ENCODE measurements at places on chromosomes 13 and 19. TPM values are rescaled to one million over a fixed set of nuclear protein-coding genes. Genes with fewer than 3 reads are reported as not detected.
A peak's percentile ranks its signal among the peaks of the same experiment; 100 is the strongest.

Gene ZNF625
- 4.6 TPM for total RNA-seq

Gene ZNF540
- total RNA-seq, result 1.2 TPM

Gene TSSK6
- total RNA-seq, result 3.6 TPM

Gene NUCB1
- total RNA-seq, result 180 TPM

Gene PPP1R12C
- total RNA-seq, result 82.6 TPM

Gene TEX101
- not detected for total RNA-seq

DNA sequence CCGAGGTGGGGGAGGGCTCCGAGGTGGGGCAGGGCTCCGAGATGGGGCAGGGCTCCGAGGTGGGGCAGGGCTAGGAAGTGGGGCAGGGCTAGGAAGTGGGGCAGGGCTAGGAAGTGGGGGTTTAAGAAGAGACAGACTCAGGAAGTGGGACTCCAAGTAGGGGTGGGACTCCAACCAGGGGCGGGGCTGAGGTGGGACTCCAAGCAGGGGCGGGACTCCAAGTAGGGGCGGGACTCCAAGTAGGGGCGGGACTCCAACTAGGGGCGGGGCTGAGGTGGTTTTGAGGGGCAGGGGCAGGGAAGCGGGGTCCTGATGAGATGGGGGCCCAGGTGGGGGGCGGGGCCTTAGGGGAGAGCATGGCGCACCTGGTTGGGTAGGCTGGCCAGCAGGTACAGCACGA, 13.6 kb downstream of the CFD start:
- H3K27ac ChIP-seq, result no peak overlapping the region
- no peaks in the 10 kb centered on the region for H3K27me3 ChIP-seq
- no peaks in the 10 kb centered on the region for H3K36me3 ChIP-seq
- peaks cover 5% of the 10 kb centered on the region for H3K4me1 ChIP-seq

DNA sequence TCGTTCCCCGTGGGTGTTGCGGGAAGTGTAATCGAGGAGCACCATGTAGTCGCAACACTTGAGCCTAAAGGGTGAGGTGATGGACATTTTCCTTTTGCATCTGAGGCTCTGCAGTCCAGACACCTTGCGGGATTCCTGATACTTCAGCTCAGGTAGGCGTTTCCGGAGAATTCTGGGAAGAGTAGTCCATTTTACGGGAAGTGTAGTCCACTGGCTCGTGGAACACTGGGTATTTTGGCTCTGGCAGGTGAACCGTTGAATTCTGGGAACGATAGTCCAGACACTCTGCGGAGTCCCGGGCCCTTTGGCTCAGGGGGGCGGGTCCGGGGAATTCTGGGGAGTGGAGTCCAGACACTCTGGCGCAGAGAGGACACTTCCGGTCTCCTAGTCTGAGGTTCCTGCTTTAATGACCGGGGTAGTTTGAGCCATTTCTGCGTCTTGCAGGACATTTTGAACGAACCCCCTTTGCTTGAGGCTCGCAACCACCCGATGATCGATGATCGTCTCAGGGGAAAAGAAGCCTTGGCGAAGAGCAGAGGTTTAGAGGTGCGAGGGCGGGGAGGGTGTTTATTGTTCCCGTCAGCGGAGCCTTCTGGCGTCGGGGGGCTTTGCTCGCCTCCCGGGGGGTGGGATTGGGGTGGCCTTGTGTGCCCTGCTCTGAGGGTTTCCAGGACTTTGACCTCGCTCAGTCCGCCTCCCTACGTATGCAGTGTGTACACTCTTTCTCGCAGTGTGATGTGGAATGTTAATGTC, at the start of gene ZNF223:
TSS of gene ZNF223 (plus strand) at position 387 of the 753 bp plus-strand sequence. CDS start 3,141 bp downstream, outside the sequence.
- DNase-seq, result peak; percentile 98
- no peaks in the 10 kb centered on the region for H3K27me3 ChIP-seq
- H3K4me1 ChIP-seq, result peaks cover 6% of the 10 kb centered on the region
- peak within 1 kb of the TSS; percentile 80 for H3K27ac ChIP-seq
- peak within 1 kb of the TSS; percentile 69 for H3K4me3 ChIP-seq

DNA sequence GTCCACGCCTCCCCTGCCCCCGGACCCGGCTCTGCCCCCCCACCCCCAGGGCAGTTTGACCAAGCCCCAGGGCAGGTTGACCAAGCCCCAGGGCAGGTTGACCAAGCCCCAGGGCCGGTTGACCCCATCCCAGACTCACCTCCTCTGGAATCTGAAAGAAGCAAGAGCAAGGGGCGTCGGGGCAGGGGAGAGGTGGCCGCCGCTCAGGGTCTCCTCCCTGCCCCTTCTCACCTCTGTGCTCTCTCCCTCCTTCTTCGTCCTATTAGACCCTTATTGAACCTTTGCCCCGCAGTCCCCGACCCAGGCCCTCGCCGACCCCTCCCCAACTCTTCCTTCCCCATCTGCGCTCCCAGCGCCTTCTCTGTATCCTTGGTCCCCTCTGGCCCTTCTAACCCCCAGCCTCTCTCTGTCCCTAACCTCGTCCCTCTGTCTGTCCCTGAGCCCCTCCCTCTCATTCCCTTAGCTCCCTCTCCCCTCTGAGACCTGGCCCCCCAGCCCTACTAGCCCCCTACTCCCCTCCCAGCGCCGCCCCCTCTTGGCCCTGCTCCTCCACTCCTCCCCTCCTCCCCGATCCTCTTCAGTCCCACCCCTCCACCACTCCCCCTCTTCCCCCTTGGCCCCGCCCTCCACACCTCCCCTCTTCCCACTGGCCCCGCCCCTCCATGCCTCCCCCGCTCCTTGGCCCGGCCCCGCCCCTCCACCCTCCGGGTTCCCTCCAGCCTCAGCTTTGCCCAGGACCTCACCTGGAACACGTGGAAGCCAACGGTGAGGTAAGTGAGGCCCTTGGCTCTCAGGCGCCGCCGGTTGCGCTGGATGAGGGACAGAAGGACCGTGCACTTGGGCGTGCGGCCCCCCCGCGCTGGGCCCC, 7.6 kb downstream of the CAPN12 start:
- H3K36me3 ChIP-seq, result no peaks in the 10 kb centered on the region
- peak overlapping the region; percentile 31 for H3K4me3 ChIP-seq
- no peaks in the 10 kb centered on the region for H3K4me1 ChIP-seq
- H3K27ac ChIP-seq, result no peak overlapping the region
- DNase-seq, result peak; percentile 82

DNA sequence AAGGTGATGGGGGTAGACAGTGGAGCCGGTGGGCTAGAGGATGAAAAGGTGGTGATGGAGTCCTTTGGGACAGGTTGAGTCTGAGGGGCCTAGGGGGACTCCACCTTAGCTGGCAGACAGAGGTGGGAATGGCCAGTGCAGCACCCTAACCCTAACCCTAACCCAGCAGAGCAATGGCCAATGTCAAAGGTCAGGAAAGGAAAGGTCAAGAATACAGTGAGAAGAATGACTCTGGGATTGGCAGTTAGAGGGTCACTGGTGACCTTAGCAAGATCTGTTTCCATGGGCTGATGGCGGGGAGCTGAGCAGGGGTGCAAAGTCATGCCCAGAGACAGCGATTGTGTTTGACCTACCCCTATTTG, 16.6 kb downstream of the GNA15 start:
- no peaks in the 10 kb centered on the region for H3K36me3 ChIP-seq
- no peak overlapping the region for H3K27ac ChIP-seq
- no peak overlapping the region for H3K4me3 ChIP-seq
- H3K4me1 ChIP-seq, result no peaks in the 10 kb centered on the region
- DNase-seq, result no peak

GRCh38 chr19:13783565-13784500, 9.6 kb downstream of the C19orf53 start:
- H3K4me1 ChIP-seq, result no peaks in the 10 kb centered on the region
- no peak overlapping the region for H3K27ac ChIP-seq
- H3K4me3 ChIP-seq, result no peak overlapping the region

DNA sequence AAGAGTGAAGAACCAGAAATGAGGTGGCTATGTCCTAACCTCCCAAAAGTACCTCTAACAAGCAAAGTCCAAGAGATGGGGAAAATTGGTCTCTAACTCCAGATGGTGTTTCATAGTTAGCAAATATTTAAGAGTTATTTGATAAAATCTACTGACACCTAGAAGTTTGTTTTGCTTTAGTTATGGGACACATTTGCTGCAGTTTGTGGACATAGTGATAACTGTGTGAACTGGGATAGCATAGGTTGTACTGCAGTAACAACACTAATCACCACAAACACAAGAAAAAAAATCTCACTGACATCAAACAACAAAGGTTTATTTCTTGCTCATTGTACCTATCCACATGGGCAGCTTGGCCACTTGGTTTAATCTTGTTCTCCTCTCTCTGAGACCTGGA, 965.0 kb upstream of the SPRY2 start:
- no peaks in the 10 kb centered on the region for H3K36me3 ChIP-seq
- H3K4me1 ChIP-seq, result no peaks in the 10 kb centered on the region
- no peaks in the 10 kb centered on the region for H3K27me3 ChIP-seq
- DNase-seq, result no peak
- H3K27ac ChIP-seq, result no peak overlapping the region

DNA sequence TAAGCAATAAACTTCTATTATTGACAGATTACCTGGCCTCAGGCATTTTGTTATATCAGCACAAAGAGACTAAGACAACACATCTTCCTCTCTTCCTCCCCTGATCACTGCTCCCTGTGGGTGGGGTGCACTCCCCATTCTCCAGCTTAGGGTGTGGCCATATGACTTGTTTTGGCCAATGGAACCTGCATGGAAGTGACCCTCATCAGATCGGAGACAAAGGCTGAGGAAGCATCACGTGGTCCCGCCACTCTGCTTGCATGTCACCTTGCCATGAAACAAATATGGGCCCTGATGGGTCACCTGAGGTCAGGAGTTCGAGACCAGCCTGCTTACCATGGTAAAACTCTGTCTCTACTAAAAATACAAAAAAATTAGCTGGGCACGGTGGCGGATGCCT, 13.7 kb upstream of the CCL25 start:
- no peaks in the 10 kb centered on the region for H3K27me3 ChIP-seq
- H3K27ac ChIP-seq, result no peak overlapping the region
- H3K36me3 ChIP-seq, result no peaks in the 10 kb centered on the region

GRCh38 chr13:98496479-98496791, 80.5 kb downstream of the STK24 start:
- DNase-seq, result no peak
- H3K4me1 ChIP-seq, result no peaks in the 10 kb centered on the region
- H3K36me3 ChIP-seq, result no peaks in the 10 kb centered on the region
- no peaks in the 10 kb centered on the region for H3K27me3 ChIP-seq
- H3K27ac ChIP-seq, result peak overlapping the region; percentile 3

DNA sequence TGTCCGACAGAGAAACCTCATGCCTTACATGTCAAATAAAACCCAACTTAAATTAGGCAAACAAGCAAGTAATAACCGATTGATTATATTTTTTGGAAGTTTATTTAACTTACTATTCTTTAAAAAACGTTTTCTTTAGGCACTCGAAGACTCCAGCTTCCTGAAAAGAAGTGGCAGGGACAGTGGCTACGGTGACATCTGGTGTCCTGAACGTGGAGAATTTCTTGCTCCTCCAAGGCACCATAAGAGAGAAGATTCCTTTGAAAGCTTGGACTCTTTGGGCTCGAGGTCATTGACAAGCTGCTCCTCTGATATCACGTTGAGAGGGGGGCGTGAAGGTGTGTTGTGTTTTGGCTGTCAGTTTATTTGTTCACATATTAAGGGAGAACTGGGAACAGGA, 164.4 kb downstream of the LMO7 start:
- peaks cover 5% of the 10 kb centered on the region for H3K4me1 ChIP-seq
- no peak overlapping the region for H3K4me3 ChIP-seq
- H3K27me3 ChIP-seq, result no peaks in the 10 kb centered on the region
- no peaks in the 10 kb centered on the region for H3K36me3 ChIP-seq
- no peak overlapping the region for H3K27ac ChIP-seq

- DNase-seq, result no peak
- H3K27me3 ChIP-seq, result no peaks in the 10 kb centered on the region
- H3K4me3 ChIP-seq, result no peak overlapping the region
- H3K27ac ChIP-seq, result no peak overlapping the region
These were observed 12.4 kb upstream of the FBL start for GRCh38 chr19:39858541-39858940.

- no peaks in the 10 kb centered on the region for H3K4me1 ChIP-seq
- no peak overlapping the region for H3K4me3 ChIP-seq
- no peak overlapping the region for H3K27ac ChIP-seq
These were observed 11.0 kb downstream of the TMEM272 start for GRCh38 chr13:51833980-51834379.

GRCh38 chr19:4016486-4016885, 8.9 kb downstream of the PIAS4 start:
- H3K27ac ChIP-seq, result no peak overlapping the region
- peaks cover 8% of the 10 kb centered on the region for H3K36me3 ChIP-seq
- DNase-seq, result no peak
- H3K27me3 ChIP-seq, result no peaks in the 10 kb centered on the region
- H3K4me1 ChIP-seq, result peaks cover 4% of the 10 kb centered on the region
- H3K4me3 ChIP-seq, result no peak overlapping the region
